ENCODE measurements at places on chromosomes 3 and 15. TPM values are rescaled to one million over a fixed set of nuclear protein-coding genes. Genes with fewer than 3 reads are reported as not detected.

DNA sequence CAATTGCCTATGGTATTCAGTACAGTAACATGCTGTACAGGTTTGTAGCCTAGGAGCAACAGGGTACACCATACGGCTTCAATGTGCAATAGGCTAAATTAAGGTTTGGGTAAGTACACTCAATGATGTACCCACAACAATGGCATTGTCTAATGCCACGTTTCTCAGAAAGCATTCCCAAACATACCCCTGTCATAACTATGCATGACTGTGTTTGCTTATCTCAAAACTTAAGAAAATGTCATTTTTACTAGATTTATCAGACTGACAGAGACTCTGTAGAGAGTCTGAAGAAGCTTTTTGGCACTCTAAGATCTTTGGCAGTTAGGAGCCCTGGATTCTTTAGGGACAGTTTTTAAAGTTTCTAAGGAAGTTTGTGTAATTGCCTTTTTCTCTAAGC is 59.9 kb downstream of the MECOM start:
- no peaks in the 10 kb centered on the region for H3K27me3 ChIP-seq
- H3K4me1 ChIP-seq: no peaks in the 10 kb centered on the region
- DNase-seq: no peak
- H3K4me3 ChIP-seq: no peak overlapping the region
- H3K27ac ChIP-seq: no peak overlapping the region
- H3K36me3 ChIP-seq: no peaks in the 10 kb centered on the region

GOLGA8H gene
- total RNA-seq: not detected

SERPINI2 gene
- total RNA-seq: not detected

GRCh38 chr3:156586905-156587759 is 32.2 kb upstream of the SSR3 start:
- peaks cover 6% of the 10 kb centered on the region for H3K4me1 ChIP-seq
- H3K27ac ChIP-seq: no peak overlapping the region
- DNase-seq: no peak
- H3K36me3 ChIP-seq: no peaks in the 10 kb centered on the region

NCKIPSD gene
- 45.9 TPM for total RNA-seq

DNA sequence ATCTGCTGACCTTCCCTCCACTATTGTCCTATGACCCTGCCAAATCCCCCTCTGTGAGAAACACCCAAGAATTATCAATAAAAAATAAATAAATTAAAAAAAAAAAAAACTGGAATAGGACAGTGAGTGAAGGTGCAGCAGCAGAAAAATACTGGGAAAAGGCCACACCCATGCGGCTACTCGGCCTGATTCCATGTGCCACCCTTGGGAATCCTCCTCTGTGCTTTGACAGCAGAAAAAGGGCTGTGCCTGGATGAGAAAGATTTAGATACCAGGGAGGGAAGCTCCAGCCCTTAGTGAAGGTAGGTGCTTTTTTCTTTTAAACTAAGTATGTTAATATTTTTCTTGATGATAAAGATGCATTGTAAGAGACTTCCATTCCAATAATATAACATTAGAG is 107.8 kb downstream of the CTNNB1 start:
- no peaks in the 10 kb centered on the region for H3K36me3 ChIP-seq
- no peak overlapping the region for H3K4me3 ChIP-seq
- no peaks in the 10 kb centered on the region for H3K27me3 ChIP-seq
- no peak overlapping the region for H3K27ac ChIP-seq

DNA sequence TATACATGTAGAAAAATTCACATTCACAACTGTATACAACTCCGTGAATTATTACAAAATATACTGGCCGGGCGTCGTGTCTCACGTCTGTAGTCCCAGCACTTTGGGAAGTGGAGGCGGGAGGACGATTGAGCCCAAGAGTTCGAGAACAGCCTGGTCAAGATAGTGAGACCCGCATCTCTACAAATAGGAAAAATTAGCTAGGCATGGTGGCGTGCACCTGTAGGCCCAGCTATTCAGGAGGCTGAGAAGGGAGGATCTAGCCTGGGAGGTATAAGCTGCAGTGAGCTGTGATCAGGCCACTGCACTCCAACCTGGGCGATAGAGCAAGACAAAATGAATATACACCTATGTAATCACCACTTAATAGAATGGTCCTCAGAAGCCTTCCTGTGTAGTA is 1.3 kb downstream of the RAD51 start:
- DNase-seq: no peak
- H3K27me3 ChIP-seq: no peaks in the 10 kb centered on the region
- H3K4me3 ChIP-seq: no peak overlapping the region
- peaks cover 19% of the 10 kb centered on the region for H3K4me1 ChIP-seq

DNA sequence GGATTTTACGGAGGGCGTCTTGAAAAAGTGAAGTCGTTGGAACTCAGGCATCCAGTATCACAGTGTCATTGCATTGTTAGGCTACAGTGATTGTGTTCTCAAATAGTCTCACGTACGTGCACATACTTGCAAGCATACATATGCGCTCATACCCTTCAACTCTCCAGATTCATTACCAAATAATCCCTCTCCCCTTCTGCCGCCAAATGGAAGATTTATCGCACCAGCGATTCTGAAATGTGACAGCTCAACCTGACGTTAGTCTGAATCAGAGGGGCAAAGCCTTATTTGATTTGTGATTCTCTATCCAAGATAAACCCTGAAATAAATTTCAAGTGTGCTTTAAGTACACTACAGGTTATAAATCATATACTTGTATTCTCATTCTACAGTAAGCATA is 119.4 kb downstream of the GADL1 start:
- H3K27ac ChIP-seq: no peak overlapping the region
- H3K4me3 ChIP-seq: no peak overlapping the region
- H3K4me1 ChIP-seq: no peaks in the 10 kb centered on the region

GRCh38 chr3:66121318-66121717 is 82.6 kb upstream of the MAGI1 start:
- H3K27me3 ChIP-seq: no peaks in the 10 kb centered on the region
- no peak for DNase-seq
- no peak overlapping the region for H3K27ac ChIP-seq
- H3K4me3 ChIP-seq: no peak overlapping the region
- H3K36me3 ChIP-seq: no peaks in the 10 kb centered on the region

PLA2G4E gene
- 8.8 TPM for total RNA-seq

BSN gene
- total RNA-seq: 0.74 TPM

DNA sequence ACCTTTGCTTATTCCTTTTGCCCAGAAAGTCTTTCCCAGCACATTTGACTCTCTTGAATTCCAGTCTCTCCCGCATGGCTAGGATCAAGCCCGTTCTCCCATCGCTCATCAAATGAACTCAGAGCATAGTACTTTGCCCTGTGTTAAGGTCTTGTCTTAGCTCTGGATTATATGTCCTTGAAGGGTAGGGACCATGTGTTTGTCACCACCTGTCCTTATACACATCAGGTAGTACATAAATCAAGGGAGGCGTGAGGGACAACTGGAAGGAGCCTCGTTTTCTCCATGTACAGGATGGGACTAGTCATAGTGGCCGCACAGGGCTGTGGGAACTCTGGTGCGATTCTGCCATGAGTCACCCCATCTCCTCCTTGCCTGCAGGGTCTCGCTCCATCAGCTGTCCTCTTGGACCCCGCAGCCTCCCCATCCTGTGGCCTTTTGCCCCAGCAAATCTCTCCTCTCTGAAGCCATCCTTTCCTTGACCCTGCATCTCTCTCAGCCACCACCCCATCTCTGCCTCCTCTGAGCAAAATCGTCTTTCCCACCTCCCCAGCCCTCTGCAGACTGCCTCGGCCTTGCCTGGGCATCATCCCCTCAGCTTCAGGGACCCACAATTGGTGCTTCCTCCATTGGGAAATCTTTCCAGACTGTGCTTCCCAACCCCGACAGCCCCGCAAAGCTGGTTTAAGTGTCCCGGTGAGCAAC is 33.4 kb upstream of the RAB6B start:
- H3K27ac ChIP-seq: no peak overlapping the region
- no peak for DNase-seq
- H3K27me3 ChIP-seq: no peaks in the 10 kb centered on the region
- no peaks in the 10 kb centered on the region for H3K36me3 ChIP-seq
- H3K4me1 ChIP-seq: peaks cover 10% of the 10 kb centered on the region

- no peak for DNase-seq
- H3K27me3 ChIP-seq: no peaks in the 10 kb centered on the region
- no peak overlapping the region for H3K27ac ChIP-seq
- no peaks in the 10 kb centered on the region for H3K4me1 ChIP-seq
- H3K4me3 ChIP-seq: no peak overlapping the region
Observed at GRCh38 chr3:16106050-16106449, 68.4 kb upstream of the GALNT15 start.

DNA sequence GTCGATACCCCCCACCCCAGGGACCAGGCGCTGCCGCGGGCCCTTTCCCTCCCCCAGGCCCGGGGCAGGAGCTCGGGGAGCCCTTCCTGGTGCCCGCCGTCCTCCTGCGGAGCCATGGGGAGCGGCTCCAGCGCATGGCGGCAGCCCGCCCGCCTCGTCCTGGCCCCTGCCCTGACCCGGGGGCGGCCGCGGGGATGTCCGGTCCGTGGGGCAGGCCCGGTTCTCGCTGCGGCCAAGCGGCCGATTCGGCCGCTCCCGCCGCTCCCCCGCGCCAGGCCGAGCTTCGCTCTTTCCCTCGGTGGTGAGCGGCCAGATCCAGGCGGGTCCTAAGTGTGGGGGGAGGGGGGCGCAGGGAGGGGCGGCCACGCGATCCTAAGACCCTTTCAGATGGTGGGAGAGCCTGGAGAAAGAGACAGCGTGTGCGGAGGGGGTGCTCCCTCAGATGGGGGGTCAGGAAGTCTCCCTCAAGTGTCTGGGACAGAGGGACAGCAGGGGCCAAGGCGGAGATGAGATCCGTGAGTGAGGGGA is 1.3 kb downstream of the NEIL1 start:
- H3K27ac ChIP-seq: peak overlapping the region; percentile 84
- H3K4me1 ChIP-seq: peaks cover 25% of the 10 kb centered on the region
- peak overlapping the region; percentile 92 for H3K4me3 ChIP-seq
- DNase-seq: no peak
- H3K36me3 ChIP-seq: no peaks in the 10 kb centered on the region

DNA sequence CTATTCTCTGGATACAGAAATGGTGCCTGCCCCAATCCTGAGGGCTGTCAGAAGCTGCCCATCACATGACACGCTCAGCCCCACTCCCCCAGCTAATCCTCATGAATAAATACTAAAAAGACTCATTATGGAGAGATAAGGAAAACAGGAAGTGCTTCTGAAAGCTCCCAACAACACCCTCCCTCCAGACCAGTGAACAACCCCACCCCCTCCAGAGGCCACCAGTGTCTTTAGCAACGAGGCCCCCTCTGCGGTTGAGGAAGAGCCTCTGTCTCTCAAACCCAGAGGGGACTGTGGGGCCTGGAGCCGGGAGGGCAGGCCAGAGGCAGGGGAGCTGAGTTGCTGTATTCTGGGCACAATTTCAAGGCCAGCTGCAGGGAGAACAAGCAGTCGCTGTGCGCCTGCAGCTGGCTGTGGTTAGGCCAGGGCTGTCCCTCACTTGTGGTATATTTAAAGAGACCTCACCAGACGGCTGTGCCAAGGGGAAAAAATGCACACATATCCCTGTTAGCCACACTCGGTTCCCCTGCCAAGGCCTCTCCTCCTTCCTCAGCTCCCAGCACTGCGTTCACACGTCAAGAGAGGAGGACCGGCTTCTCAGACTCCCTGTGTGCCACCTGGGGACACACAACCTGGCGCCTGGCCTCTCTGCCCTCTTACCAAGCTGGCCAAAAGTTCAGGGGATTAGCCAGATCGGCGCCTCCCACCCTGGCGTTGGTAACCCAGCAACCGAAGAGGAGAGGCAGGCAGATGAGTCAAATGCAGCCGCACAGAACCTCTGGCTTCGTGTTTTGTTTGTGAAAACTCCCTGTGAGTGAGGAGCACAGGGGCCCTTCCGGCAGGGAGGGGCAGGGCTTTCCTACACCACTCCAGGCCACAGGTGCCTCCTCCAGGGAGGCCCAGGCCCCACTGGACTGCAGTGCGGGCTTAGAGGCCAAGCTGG is 101.2 kb upstream of the ETV5 start:
- H3K27ac ChIP-seq: peak overlapping the region; percentile 37
- H3K4me3 ChIP-seq: peak overlapping the region; percentile 12
- H3K27me3 ChIP-seq: no peaks in the 10 kb centered on the region
- no peaks in the 10 kb centered on the region for H3K36me3 ChIP-seq
- peaks cover 21% of the 10 kb centered on the region for H3K4me1 ChIP-seq
- DNase-seq: no peak

DNA sequence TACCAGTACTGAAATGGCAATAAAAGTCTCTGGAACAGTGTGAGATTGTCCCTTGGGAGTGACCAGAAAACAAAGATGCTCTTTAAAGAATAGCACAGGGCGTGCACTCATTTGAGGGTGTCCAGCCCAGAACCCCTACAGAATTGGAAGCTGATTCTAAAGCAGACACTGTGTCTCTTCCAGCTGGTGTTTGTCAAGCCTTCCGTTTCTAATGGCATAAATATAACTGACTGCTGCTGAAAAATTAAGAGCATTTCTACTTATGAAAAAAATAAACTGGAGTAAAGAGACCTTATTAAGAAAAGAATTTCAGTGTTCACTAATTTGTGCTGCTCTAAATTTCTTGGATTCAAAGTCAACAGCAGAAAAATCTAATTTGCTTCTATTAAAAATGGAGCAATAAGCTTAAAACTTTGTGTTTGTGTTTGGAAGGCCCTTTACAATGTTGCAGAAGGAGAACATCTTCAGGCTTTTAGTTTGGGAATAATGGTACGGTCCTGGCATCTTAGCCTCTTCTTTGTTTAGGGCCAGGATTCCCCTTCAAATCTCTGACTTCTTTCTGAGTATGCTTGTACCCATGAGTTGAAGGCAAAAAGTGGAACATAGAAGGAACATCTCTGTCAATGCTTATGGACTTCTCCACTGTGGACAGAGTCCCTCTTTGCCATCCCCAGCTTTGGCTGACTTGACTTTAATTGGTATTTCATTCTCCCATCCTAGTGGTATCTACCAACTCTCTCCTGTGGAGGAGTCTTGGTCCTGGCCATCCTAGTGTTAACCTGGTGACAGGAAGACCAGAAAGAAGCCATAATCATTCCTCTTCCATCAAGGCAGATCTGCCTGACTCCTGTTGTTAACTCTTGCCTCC is 65.9 kb downstream of the THSD4 start:
- no peaks in the 10 kb centered on the region for H3K36me3 ChIP-seq
- no peaks in the 10 kb centered on the region for H3K4me1 ChIP-seq
- no peak for DNase-seq
- H3K27ac ChIP-seq: no peak overlapping the region
- H3K27me3 ChIP-seq: no peaks in the 10 kb centered on the region

KBTBD13 gene
- not detected for total RNA-seq

GRCh38 chr3:135558150-135558783 is 407.3 kb upstream of the PPP2R3A start:
- no peaks in the 10 kb centered on the region for H3K27me3 ChIP-seq
- DNase-seq: no peak
- no peak overlapping the region for H3K27ac ChIP-seq
- H3K4me1 ChIP-seq: no peaks in the 10 kb centered on the region

FGF7 gene
- total RNA-seq: 137 TPM

CCDC14 gene
- 22.6 TPM for total RNA-seq

DNA sequence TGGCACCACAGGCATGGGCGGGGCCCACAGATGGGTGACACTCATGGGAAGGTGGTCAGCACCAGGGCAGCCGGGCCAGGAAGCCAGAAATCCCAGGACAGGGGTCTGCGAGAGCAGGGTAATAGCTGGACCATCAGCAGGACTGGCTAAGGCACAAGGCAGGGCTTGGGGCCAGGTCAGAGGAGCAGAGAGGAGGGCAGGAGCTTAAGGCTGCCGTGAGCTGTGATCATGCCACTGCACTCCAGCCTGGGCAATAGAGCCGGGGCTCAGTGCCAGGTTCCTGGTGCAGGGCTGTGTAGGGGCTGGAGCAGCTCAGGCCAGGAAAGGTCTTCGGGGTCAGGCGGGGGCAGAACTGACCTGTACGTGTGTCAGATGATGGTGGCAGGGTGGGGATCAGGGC is 64.2 kb upstream of the LINGO1 start:
- H3K4me3 ChIP-seq: no peak overlapping the region
- no peak for DNase-seq
- no peaks in the 10 kb centered on the region for H3K27me3 ChIP-seq
- H3K4me1 ChIP-seq: peaks cover 4% of the 10 kb centered on the region
